H9 (cell line): ENCODE measurements at places on chromosomes 12 and 14. TPM values are rescaled to one million over a fixed set of nuclear protein-coding genes. Genes with fewer than 3 reads are reported as not detected.
A peak's percentile ranks its signal among the peaks of the same experiment; 100 is the strongest.

The LPAR5 gene
- total RNA-seq = 0.22 TPM in 2 replicates

The PHETA1 gene
- 11.4 and 13.1 TPM in 2 replicates for total RNA-seq

The DDX54 gene
- 83.0 TPM in 2 replicates for total RNA-seq

The SYNDIG1L gene
- total RNA-seq = 0.22 and 0.33 TPM in 2 replicates

The OTOGL gene
- total RNA-seq = 0.11 and 0.24 TPM in 2 replicates

The CD163L1 gene
- 0.18 and 0.39 TPM in 2 replicates for total RNA-seq

The AICDA gene
- 0.22 TPM in 1 of 2 replicates, not detected in the other for total RNA-seq

The KRT8 gene
- total RNA-seq = 244 and 247 TPM in 2 replicates

The SINHCAF gene
- 497 and 501 TPM in 2 replicates for total RNA-seq

The FOXN4 gene
- 0.29 and 0.39 TPM in 2 replicates for total RNA-seq

- H3K4me1 ChIP-seq = no peaks in the 10 kb centered on the region
- no peak overlapping the region for H3K4me3 ChIP-seq
- no peaks in the 10 kb centered on the region for H3K36me3 ChIP-seq
- no peaks in the 10 kb centered on the region for H3K27me3 ChIP-seq
- H3K27ac ChIP-seq = no peak overlapping the region
Observed at GRCh38 chr12:122726080-122726558, 4.5 kb downstream of the HCAR1 start.

DNA sequence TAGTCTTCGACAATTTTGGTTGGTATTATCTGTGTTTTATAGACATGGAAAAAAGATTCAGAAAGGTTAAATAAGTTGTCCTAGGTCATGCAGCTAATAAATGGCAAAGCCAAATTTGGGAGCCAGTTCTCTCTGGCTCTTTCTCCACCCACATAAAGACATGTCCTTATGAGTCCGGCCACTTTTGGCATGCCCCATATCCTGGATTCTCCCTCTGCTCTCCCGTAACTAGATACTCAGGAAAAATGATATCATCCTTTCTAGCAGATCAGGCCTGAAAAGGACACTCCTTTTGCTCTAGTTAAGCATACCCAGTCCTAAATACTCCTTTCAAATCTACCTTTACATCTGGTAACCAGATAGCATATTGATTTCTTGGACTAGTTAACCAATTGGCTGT, 64.4 kb downstream of the TTLL5 start:
- no peak overlapping the region for H3K27ac ChIP-seq
- no peaks in the 10 kb centered on the region for H3K4me1 ChIP-seq
- no peak for DNase-seq

- H3K36me3 ChIP-seq = peaks cover 3% of the 10 kb centered on the region; the same call in 1 of the 2 replicates
- no peak within 1 kb of the TSS for H3K27ac ChIP-seq
- 0 out of 2 replicates have a peak, but pooled peaks cover 2% of the 10 kb centered on the region for H3K4me1 ChIP-seq
- H3K4me3 ChIP-seq = peak within 1 kb of the TSS; percentile 92
- peak; percentile 99 for DNase-seq
Observed at GRCh38 chr12:55707841-55708694, at the start of gene ITGA7. ITGA7 (minus strand) TSS chr12:55707904; CDS start chr12:55707682, 222 bp downstream.

DNA sequence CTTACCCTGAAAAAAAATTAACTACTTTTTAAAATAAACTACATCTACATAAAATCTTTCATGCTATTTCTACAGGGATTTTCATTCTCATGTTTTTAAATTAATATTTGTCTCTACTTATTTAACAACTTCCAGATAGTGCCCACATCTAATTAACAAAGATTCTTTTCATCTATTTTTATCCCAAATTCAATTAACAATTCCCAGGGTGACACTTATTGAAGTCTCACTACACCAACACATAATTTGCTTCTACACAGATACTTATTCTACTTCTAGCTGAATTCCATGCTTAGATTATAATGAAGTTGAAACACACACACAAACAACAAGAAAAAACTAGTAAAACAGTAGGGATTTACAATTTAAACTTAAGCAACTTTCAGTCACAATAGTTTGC, 336.6 kb downstream of the ACSS3 start:
- H3K4me3 ChIP-seq = no peak overlapping the region
- no peak for DNase-seq
- H3K27me3 ChIP-seq = no peaks in the 10 kb centered on the region
- peaks cover 7% of the 10 kb centered on the region; the same call in 1 of the 2 replicates for H3K4me1 ChIP-seq
- H3K36me3 ChIP-seq = no peaks in the 10 kb centered on the region
- no peak overlapping the region for H3K27ac ChIP-seq

- H3K4me1 ChIP-seq = no peaks in the 10 kb centered on the region
- no peak overlapping the region for H3K27ac ChIP-seq
- no peaks in the 10 kb centered on the region for H3K27me3 ChIP-seq
- DNase-seq = no peak
Observed at GRCh38 chr12:85804663-85805062, 31.5 kb downstream of the RASSF9 start.

- no peak for DNase-seq
- no peak overlapping the region for H3K4me3 ChIP-seq
- no peaks in the 10 kb centered on the region for H3K36me3 ChIP-seq
- no peaks in the 10 kb centered on the region for H3K4me1 ChIP-seq
- no peaks in the 10 kb centered on the region for H3K27me3 ChIP-seq
- H3K27ac ChIP-seq = no peak overlapping the region
Observed at GRCh38 chr14:104011824-104012517, 69.6 kb upstream of the RD3L start.

- DNase-seq = peak; percentile 81
- peaks cover 8% of the 10 kb centered on the region; the same call in 1 of the 2 replicates for H3K27me3 ChIP-seq
Observed at GRCh38 chr12:81759190-81760051, at the start of gene PPFIA2. PPFIA2 (minus strand) TSS chr12:81759350.

DNA sequence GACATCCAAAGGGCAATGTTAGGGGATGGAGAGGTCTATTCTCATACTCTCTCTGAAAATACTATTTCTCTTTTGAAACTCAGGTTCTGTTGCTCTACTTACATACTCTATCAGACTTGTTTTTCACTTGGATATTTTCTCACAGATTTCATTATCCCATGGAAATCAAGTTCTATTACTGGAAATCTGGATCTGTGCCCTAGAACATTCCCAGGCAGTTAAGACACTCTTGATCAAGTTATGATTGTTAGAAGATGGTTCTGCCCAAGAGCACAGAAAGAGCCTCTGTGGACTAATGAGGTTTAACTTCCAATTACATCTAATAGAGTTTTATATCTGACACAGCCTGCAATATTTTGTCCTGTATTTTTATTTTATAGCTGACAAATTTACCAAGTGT, 591.0 kb upstream of the ATP2B1 start:
- H3K36me3 ChIP-seq = no peaks in the 10 kb centered on the region
- no peak overlapping the region for H3K27ac ChIP-seq
- no peaks in the 10 kb centered on the region for H3K4me1 ChIP-seq
- DNase-seq = no peak
- no peak overlapping the region for H3K4me3 ChIP-seq
- no peaks in the 10 kb centered on the region for H3K27me3 ChIP-seq

- no peaks in the 10 kb centered on the region for H3K4me1 ChIP-seq
- peaks cover 10% of the 10 kb centered on the region; the same call in 1 of the 2 replicates for H3K27me3 ChIP-seq
- H3K36me3 ChIP-seq = no peaks in the 10 kb centered on the region
- no peak overlapping the region for H3K27ac ChIP-seq
Observed at GRCh38 chr12:89706551-89706950, 2.1 kb downstream of the ATP2B1 start.

DNA sequence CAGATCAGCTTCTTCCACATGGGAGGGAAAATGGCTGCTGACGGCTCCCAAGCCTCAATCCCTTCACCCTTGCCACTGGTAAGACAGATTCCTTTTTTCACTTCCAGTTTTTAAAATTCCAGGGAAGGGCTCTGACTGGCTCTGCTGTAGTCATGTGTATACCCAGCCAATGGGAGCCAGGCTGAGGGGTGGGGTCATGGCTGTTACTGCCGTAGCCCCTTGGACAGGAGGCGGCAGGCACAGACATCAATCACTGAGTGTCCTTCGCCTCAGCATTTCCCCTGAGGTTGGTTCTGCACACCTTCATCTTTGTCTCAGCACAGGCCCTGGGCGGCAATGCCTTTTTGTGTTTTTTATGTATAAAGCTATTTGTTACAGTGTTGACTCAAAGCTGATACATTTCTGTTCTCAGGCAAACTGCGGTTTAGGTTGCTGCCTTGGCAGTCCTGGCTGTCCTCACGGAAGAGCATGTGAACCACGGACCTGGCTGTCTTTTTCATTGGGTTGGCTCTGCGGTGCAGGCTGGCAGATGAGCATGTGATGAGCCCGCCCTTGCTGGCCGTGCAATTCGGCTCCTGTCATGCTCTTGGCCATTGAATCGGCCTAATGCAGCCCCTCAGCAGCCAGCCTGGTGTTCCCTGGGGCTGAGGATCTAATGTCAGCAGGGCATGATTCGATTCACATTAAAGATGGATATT, 74.3 kb downstream of the PPM1A start:
- no peak for DNase-seq
- H3K4me3 ChIP-seq = no peak overlapping the region
- H3K27me3 ChIP-seq = no peaks in the 10 kb centered on the region
- H3K27ac ChIP-seq = no peak overlapping the region
- peaks cover 7% of the 10 kb centered on the region; the same call in 1 of the 2 replicates for H3K4me1 ChIP-seq

GRCh38 chr12:52632656-52633055, 14.3 kb upstream of the KRT73 start:
- no peak overlapping the region for H3K4me3 ChIP-seq
- DNase-seq = peak; percentile 3
- H3K27me3 ChIP-seq = no peaks in the 10 kb centered on the region

GRCh38 chr12:40105515-40106201, at the start of gene SLC2A13:
SLC2A13 (minus strand) TSS chr12:40106081; CDS start chr12:40105808, 273 bp downstream.
- DNase-seq = peak; percentile 85
- no peaks in the 10 kb centered on the region; the same call in 1 of the 2 replicates for H3K36me3 ChIP-seq
- no peaks in the 10 kb centered on the region; the same call in 1 of the 2 replicates for H3K27me3 ChIP-seq
- H3K27ac ChIP-seq = no peak within 1 kb of the TSS
- H3K4me3 ChIP-seq = peak within 1 kb of the TSS; percentile 84

GRCh38 chr14:33985242-33985641, 34.4 kb upstream of the EGLN3 start:
- no peak for DNase-seq
- no peaks in the 10 kb centered on the region for H3K27me3 ChIP-seq
- no peak overlapping the region for H3K4me3 ChIP-seq
- no peaks in the 10 kb centered on the region for H3K4me1 ChIP-seq
- peaks cover 8% of the 10 kb centered on the region for H3K36me3 ChIP-seq
- no peak overlapping the region for H3K27ac ChIP-seq

DNA sequence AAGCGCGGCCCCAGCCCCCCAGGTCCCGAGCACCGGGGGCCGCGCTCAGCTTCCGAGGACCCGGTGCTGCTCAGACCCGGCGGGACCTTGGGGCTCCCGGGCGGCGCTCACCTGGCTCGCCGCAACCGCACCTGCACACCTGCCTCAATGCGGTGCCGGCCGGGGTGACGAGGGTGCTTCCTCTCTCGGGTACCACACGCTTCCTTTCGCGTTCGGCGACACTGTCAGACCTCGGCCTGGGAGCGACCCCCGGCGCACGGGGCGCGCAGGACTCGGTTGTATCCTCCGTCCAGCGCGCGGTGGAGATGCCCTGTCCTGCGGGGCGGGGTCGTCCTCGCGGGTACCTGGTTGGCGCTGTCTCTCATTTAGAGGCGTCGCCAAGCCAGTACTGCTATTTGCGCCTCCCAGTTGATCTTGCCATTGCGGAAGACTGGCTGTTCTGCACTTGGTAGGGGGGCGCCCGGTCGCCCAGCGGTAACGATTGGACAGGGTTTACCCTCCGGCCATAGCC, 718 bp downstream of the PACS2 start:
- H3K36me3 ChIP-seq = peaks cover 4% of the 10 kb centered on the region; the same call in 1 of the 2 replicates
- H3K4me3 ChIP-seq = peak overlapping the region; percentile 90
- H3K4me1 ChIP-seq = no peaks in the 10 kb centered on the region; the same call in 1 of the 2 replicates

- H3K27me3 ChIP-seq = no peaks in the 10 kb centered on the region
- peaks cover 15% of the 10 kb centered on the region for H3K36me3 ChIP-seq
- DNase-seq = no peak
- H3K27ac ChIP-seq = no peak overlapping the region
Observed at GRCh38 chr12:77492536-77492935, 338.2 kb upstream of the NAV3 start.
